ENCODE measurements at places on chromosomes 5 and 9.

GRCh38 chr9:12818431-12819000 lies 43.7 kb downstream of the LURAP1L start:
- DNase-seq = no peak

DNA sequence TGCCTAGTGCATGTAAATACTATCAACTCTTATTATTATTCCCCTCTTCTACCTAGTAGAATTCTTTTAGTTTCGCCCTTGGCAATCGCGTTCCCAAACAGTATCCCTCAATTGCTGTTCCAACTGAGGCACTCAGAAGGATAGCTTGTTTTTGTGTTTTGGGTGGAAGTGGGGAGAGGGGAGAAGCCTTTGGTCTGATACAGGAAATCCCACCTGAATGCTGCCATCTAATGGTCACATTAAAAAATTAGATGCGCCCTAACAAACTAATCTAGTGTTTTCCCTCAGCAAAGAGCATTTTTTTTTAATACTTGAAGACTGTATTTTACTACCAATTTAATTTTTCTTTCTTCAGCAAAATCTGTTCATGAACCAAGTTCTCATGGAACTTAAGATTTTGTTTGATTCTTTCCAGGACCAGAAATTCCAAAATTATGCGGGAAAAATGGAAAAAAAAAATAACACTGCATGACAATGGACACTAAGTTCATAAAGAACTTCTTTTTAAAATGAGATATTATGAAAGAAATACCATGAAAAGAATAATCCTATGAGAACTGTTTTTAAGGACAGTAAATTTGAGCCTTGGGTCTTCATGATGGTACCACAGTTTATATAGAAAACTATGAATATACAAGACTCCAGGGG lies 22.2 kb upstream of the GLDC start:
- DNase-seq = no peak

- DNase-seq = no peak
These were observed 132.9 kb downstream of the PALM2AKAP2 start for GRCh38 chr9:109912726-109913460.

- DNase-seq = no peak
These were observed 69.7 kb downstream of the GRAMD2B start for GRCh38 chr5:126492939-126493338.

DNA sequence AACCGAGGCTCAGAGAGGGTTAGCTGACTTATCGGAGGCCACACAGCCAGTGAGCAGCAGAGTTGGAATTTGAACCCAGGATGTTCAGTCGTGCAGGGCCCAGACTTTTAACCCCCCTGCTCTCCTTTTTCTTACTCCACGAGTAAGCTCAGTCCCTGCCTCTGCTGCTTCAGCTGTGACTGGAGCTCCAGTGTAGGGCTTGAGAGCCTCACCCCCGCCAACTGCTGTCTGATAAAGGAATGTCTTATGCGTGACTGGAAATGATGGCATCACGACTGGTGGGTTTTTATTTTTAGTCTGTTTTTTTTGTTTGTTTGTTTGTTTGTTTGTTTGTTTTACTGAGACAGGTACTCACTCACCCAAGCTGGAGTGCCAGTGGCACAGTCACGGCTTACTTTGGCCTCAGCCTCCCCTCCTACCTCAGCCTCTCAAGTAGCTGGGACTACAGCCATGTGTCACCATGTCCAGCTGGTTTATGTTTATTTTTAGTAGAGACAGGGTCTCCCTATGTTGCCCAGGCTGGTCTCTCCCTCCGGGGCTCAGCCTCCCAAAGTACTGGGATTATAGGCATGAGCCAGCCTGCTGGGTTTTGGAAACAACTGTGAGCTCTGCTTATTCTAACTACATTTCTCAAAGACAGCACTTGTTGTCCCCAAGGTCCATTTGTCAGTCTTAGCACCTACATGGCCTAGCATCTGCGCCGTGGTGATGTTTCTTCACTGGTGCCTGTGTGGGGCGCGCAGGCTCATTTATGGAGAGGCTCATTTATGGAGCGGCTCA lies 52.5 kb upstream of the NCS1 start:
- DNase-seq = no peak

GRCh38 chr9:36912620-36913019 lies 121.4 kb downstream of the PAX5 start:
- DNase-seq = no peak

GRCh38 chr5:179333796-179334761 lies 11.2 kb downstream of the ADAMTS2 start:
- no peak for DNase-seq

- no peak for DNase-seq
These were observed 144.7 kb upstream of the LRRTM2 start for GRCh38 chr5:139019880-139020279.

- DNase-seq = no peak
These were observed 57.6 kb downstream of the JAK2 start for GRCh38 chr9:5042661-5043178.

- DNase-seq = no peak
These were observed 17.4 kb upstream of the KCNIP1 start for GRCh38 chr5:170486371-170486770.

GRCh38 chr5:82346399-82347165 lies 68.4 kb upstream of the RPS23 start:
- no peak for DNase-seq

DNA sequence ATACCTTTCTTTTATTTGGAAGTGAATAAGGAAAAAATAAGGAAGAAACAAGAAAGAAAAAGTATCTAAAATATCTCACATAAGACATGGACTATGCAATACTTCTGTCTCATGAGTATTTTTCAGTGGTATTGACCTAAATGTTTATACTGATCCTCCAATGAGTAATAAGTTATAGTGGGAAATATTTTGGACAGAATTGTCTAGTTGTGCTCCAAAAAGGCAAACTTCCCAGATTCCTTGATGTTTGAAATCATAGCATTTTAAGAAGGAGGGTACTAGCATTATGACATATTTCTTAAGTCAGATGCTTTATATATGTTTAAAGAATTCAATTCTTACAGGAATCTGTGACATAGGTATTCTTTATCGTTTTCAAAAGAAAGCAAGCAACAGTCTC lies 34.5 kb upstream of the BASP1 start:
- no peak for DNase-seq

DNA sequence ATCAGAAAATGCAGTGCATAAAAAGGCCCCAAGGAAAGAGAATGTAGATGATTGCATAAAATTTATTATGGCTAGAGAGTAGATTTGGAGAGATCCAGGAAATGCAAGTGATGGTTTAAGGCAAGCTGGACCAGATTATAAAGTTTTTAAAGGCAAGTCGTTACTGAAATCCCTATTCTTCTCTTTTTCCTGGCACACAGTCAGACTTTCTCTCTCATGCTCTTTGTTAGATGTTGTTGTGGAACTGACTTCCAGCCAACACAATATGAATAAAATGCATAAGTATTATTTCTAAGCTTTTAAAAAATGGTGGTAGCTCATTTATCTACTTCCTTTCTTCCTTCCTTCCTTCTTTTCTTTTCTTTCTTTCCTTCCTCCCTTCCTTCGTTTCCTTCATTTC lies 1085.4 kb upstream of the CDH6 start:
- no peak for DNase-seq

DNA sequence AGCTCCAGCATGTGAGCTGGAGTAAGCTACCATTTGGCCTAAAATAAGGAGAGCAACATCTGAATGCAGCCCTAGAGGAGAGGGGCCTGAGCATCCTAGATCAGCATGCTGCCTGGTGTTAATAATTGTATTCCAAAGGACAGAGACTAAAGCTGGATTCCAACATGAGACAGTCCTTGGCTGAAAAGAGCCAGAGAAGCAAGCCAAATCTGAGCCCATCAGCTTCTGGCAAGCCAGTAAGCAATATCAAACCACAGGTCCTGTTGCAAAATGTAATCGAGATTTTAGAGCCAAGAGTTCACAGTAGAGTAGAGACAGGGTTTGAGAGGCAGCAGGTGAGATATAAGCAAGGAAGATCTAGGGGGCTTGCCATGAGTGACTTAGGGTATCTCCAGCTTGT lies 42.3 kb upstream of the DMAC1 start:
- DNase-seq = no peak

DNA sequence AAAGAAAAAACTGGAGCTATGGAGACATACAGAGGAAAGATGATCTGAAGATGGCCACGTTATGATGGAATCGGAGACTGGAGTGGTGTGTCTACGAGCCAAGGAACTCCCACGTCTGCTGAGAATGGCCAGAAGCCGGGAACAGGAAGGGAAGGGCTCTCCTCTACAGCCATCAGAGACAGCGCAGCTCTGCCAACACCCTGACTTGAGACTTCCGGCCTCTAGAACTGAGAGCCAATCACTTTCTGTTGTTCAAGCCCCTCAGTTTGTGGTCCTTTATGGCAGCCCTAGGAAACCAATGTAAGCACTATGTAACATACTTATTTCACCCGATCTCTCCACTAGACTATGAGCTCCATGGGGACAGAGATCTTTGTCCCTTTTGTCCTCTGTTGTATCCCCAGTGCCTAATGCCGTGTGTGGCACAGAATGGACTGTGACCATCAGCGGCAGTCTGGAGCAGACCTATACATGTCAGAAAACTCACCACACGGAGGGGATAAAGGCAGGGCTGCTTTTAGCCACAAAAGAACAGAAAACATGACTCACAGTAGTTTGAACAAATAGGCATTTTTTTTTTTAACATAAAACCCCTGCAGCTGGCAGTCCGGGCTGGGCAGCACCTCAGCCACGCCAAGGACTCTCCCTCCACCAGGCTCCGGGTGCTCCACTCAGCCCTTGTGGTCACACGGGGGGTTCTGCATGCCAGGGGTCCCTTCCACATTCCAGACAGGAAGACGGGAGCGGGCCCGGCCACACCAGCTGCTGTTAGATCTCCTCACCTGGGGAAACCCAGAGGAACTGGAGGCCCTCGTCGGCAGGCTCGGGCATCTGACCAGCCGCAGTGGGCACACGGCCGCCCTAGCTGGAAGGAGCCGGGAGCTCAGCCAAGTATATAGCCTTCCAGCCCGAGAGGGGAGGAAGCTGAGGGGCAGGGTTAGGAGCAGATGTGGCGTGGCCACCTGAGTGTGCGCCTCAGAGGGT lies 16.1 kb upstream of the MXD3 start:
- no peak for DNase-seq

GRCh38 chr5:57414191-57414590 lies 68.4 kb downstream of the ACTBL2 start:
- DNase-seq = no peak

- no peak for DNase-seq
These were observed 11.5 kb downstream of the GPR150 start for GRCh38 chr5:95631255-95631958.

DNA sequence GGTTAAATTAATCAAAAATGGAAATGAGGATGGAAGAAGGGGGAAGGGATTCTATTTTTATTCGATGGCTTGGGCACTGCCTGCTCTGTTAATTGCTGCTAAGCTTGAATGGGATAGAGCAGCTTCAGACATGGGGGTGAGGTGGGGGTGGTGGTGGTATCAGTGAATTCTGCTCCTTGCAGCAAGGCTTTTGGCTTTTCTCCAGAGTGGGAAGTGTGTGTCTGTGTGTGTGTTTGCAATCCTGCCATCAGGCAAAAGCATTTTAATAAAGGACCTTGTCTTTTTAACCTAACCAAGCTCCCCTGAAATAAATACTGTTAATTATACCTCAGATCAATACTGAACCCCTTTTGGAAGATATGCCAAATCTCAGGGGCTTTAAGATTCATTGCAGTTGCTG lies 110.9 kb upstream of the GPR151 start:
- DNase-seq = no peak

- no peak for DNase-seq
These were observed 7.6 kb upstream of the LCN15 start for GRCh38 chr9:136771907-136772415.

DNA sequence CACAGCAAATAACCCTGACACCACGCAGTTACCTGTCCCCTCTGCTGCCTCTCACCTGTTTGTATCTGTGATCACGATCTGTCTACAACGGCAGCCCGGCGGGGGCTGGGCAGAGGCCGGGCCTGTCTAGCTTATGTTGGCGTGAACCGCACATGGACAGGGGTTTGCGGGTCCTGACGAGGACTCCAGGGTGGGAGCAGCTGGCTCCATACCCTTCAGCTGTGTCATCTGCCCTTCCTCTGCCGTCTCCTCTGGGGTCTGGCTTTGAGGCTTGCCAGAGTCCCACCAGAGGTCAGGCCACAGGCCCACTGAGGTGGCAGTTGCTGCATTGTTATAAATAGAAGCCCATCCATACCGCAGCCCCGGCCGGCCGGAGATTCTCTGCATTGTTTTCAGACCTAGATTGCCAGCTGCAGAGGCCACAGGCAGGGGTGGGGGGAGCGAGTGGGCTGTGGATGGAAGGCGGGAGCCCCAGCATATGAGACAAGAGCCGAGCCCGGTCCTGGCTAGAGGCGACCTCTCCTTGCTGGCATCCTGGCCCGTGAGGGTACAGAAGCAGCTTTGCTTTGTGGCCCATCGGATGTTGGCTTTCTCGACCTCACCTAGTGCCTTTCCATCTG lies 37.8 kb downstream of the FAM78A start:
- DNase-seq = no peak

DNA sequence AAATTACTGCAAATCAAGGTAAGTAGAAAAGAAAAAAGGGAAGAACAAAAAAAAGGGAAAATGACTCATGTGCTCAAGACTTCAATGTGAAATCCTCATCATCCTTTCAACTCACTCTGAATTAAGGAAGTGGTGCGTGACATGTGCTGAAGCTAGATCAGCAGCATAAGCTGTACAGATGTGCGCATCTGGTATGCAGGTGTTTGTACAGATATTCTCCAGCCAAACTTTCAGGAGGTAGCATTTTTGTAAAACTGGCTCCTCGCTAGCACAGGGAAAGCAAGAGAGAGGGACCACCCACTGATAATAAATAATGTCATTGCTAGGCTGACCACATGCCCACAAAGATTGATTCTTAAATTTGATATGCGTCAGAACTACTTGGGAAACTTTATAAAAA lies 253.9 kb upstream of the RGMB start:
- DNase-seq = no peak

- DNase-seq = no peak
These were observed 26.0 kb upstream of the GNE start for GRCh38 chr9:36284226-36284625.

DNA sequence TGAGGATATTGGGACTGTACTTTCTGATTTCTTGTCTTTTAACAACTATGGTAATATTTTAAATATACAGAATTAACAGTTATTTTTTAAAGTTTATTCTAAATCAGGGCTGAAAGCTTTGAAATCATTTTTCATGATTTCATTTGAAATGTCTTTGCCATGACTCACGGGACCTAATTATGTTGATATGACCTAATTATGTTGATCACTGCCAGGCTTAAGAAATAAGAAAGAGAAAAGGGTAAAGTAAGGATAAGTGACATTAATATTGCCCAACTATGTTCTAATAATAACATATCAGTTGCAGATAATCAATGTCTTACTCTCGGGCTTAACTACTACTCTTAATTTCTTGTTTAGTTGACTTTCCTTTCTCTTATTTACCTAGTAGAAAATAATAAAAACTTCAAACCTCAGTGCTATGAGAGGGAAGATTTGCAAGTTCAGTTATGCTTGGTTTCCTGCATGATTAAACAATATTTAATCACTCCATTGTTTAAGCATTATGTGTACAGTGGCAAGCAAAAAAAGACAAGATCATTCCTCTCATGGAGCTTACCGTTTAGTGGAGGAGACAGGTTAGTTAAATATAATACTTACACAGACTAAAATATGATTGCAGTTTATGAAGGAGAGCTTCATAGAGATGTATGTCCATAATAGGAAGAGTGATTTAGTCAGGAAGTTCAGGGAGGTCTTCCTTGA lies 67.0 kb upstream of the EIF4EBP3 start:
- no peak for DNase-seq
